ENCODE measurements at places on chromosomes 13 and 19.

GRCh38 chr13:74765955-74766354 lies 631.8 kb upstream of the KLF12 start:
- no peak for DNase-seq

- DNase-seq, result no peak
Measured at GRCh38 chr13:74132776-74133656, 1.2 kb downstream of the KLF12 start.

DNA sequence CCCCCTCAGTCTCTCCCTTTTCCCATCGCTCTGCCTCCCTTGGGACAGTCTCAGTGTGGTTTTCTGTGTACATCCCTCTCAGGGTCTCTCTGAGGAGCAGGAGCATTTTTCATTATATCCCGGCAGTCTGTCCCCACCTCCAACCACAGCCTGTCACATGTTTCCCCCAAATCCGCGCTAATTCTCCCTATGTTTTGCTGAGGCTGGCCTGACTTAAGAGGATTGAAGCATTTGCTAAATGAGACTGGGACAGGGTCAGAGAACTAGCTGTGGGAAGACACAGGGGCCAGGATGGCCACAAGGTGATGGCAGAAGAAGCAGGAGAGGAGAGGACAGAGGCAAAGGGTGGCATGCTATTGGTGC lies 5.5 kb downstream of the TPRX1 start:
- DNase-seq, result no peak

GRCh38 chr19:41570639-41571112 lies 5.3 kb upstream of the CEACAM21 start:
- DNase-seq, result no peak

DNA sequence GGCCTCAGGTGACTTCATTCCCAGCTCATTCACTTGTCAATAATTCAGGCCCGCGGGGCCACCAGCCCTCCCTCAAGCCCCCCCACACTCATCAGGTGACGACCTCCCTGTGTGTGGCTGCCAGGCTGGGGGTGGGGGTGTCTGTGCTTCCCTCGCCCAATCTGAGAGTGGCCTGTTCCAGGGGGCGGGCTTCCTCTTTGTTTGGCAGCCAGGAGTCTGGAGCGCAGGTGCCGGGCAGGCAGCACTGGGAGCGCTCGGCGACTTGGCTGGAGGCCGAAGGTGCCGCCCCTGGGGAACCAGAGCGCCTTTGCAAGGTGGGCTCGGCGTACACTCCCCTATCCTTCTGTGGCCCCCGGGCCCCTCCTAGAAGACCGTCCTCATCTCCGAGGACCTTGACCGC lies 5.4 kb upstream of the ZNF98 start:
- no peak for DNase-seq

DNA sequence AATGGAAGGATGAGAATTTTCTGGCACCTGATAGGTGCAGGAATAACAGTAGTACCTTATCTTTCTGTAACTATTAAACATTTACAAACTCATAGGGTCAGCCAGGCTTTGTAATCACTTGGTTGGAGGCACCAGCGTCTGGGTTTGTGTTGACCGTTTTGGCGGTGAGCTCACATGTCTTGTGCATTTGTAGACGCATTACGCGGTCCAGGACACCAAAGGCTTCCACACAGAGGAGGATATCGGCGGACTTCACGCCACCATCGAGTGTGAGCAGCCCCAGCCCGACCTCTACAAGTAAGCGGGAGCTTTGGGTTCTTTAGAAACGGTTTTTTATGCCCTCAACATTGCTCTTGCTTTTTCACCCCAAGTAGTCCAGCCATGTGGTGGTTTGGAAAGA lies 129.3 kb downstream of the ATP11A start:
- DNase-seq, result no peak

GRCh38 chr19:1122972-1123363 lies 19.2 kb downstream of the GPX4 start:
- no peak for DNase-seq

DNA sequence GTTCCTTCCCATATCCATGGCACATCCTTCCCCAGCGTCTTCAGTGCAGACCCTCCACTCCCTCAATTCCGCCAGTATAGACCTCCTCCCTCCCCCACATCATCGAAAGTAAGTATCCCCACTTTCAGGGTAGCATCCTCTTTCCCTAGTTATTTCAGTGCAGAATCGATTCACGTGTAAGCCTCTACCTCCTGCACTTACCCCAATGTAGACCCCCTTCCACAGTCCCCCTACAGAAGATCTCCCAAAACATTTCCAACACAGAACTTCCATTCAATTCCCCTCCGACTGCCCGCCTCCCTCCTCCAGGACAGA lies 664 bp downstream of the IRF3 start:
- DNase-seq, result no peak

- DNase-seq, result no peak
Measured at GRCh38 chr19:17255150-17255621, 9.4 kb downstream of the USHBP1 start.

GRCh38 chr19:50233308-50233910 lies 30.0 kb downstream of the MYH14 start:
- no peak for DNase-seq

GRCh38 chr13:44271031-44271455 lies 102.6 kb upstream of the SERP2 start:
- no peak for DNase-seq

DNA sequence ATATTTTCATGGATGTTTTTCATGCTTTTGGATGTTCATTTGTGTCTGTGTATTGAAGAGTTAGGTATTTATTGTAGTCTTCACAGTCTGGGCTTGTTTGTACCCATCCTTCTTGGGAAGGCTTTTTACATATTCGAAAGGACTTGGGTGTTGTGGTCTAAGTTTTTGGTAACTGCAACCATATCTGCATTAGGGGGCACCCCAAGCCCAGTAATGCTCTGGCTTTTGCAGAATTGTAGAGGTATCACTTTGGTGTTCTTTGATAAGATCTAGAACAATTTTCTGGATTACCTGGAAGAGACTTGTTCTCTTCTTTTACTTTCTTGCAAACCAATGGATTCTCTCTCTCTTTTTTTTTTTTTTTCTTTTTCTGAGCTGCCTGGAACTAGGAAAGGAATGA lies 581.3 kb downstream of the DACH1 start:
- no peak for DNase-seq

DNA sequence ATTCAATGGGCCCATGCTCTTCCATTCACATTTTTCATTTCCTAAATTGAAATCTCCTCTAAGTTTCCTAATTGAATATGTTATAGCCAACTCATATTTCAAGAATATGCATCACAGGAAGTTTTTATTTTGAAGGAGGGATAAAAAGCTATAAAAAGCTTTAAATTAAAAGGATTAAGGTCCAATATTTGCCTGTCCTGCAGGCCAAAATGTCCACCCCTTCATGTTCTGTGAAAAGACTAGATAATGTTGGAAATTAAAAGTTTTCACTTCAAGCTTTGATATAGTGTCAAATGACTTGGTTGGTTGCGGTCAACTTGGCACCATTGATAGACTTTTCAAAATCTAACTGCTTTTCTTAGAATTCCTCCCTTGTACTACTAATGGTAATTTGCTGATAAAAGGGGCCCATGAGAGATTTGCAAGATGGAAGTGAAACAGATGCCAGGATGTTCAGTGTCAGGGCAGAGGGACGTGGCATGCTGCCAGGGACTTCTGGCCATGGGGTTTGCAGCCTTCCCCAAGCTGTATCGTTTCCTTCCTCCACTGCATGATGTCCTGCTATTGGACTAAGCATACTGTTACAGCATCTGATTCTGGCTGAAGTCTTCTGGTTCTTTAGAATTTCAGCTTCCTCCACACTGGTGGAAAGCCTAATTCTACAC lies 547.3 kb upstream of the MIR17HG start:
- no peak for DNase-seq

- no peak for DNase-seq
Measured at GRCh38 chr19:46491975-46492682, 3.5 kb downstream of the PNMA8B start.

DNA sequence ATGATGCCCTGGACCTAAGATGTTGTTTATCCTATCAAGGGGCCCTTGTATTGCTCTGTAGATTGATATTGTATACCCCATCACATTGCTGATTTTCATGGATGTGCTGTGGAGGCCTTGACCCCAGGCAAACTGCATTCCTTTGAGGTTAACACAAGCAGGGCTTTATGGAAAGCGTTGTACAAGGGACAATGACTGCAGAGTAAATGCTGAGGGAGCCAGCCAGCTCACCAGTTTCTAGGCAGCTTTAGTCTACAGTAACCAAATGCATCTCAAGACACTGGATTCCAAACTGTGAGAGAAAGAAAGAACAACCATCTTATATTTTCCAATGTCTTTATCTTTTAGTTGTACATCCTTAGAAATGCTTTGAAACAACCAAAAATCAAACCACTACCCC lies 34.1 kb upstream of the EDNRB start:
- DNase-seq, result no peak

GRCh38 chr13:95067303-95067702 lies 233.9 kb downstream of the ABCC4 start:
- no peak for DNase-seq

DNA sequence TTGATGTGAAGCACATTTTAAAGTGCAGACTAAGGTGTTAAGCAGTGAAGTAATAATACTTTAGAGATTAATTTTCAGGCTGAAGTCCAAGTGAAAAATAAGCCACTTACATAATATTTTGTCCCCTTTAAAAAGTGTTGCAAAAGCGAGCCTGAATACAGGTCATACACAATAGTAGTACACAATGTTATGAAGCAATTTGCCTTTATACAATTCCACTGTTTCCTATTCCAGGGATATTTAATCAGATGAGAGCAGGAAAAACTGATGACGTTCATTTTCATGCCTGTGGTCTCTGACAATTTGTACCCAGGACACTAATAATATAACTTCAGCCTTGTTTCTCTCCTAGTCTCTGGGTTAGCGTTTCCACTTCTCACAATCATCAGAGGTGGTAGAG lies 916.7 kb downstream of the PCDH9 start:
- no peak for DNase-seq

- DNase-seq, result no peak
Measured at GRCh38 chr19:8552810-8553209, 24.4 kb downstream of the MYO1F start.

- no peak for DNase-seq
Measured at GRCh38 chr13:112733112-112733511, 43.3 kb downstream of the ATP11A start.

DNA sequence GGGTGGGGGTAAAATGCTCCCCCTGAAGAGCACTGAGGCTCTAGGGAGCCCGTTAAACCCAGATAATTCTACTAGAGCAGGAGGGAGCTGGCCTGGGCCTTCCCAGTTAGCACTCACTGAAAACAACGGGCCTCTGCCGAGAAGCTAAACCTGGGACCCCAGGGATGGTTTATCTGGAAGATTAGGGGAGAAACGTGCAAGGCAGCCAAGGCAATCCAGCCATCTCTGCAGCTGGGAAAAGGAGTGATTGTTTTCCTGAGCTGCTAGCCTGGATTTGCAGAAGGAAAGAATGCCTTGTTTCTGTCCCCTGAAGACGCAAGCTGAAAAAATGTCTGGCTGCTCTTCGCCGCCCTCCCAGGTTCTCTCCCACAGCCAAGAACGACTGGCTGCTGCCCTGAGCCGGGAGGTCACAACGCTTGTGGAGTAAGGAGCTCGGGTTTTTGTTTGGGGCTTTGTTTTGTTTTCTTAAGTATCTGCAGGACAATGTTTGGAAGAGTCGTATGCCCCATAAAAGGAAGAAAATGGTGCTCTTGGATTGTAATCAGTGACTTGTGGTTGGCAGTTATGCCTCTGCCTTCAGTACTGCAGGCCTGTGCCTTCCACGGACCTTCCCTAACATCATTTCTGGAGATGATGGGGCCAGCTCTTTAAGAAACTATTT lies 31.5 kb downstream of the COL4A2 start:
- DNase-seq, result no peak

DNA sequence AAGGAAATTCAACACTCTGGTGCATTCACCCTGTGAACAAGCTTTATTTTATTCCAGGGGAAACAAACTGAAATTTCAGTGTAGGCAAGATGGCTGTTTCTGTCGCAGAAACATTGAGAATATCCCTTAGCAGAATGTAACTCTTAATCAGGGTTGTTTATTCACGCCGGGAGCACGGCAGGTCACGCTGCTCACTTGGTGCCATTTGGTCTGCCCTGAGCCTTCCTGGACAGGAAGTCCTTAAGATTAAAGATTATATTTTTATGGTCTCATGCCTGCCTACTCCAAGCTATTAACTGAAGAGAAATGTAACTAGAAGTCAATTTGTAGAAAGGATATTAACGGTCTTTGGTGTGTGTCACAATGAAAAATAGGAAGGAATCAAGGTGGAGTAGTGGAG lies 185.3 kb upstream of the ARGLU1 start:
- DNase-seq, result no peak

GRCh38 chr19:56832352-56832928 lies 8.1 kb downstream of the PEG3 start:
- no peak for DNase-seq

- DNase-seq, result no peak
Measured at GRCh38 chr19:1302533-1303239, 17.0 kb downstream of the EFNA2 start.

DNA sequence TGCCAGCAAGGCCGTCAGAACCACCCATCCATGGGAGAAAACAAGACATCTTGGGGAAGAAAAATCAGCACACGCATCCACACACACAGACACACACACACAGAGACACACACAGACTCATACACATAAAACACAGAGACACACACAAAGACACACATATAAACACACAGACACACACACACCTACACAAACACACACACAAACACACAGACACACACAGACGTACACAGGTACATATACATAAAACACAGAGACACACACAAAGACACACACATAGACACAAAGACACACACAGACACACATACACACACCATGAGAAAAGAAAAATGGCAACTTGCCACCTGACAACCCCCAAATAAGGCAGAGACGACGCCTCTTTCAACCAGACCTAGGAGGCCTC lies 40.6 kb downstream of the ZIC5 start:
- DNase-seq, result no peak

DNA sequence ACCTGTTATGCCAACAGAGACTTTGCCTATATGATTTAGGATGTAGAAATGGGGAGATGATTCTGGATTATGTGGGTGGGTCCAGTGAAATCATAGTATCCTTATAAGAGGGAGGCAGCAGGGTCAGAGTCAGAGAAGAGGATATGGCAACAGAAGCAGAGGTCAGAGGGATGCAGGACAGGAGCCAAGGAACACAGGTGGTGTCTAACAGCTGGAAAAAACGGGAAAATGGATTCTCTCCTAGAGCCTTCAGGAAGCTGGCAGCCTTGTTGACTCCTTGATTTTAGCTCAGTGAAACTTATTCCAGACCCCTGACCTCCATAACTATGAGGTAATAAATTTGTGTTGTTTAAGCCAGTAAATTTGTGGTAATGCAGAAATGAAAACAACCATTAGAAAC lies 28.8 kb upstream of the OXGR1 start:
- no peak for DNase-seq

DNA sequence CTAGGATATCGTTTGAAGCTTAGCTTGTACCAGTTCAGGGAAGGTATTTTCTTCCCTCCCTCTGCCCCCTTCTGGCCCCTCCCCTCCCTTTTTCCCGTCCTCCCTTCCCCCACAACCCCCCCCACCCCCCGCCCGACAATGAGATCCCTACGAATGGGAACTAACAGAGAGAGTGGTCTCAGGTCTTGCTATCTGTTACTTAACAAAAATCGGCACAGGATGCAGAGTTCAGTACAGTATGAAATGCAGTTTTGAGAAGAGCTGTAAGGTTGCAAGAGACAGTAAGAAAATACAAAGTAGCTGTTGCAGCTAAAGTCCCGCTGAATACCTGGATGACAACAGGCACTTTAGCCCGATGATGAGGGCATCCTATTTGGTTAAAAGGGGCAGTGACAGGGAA lies 3.1 kb upstream of the DACH1 start:
- DNase-seq, result no peak

- no peak for DNase-seq
Measured at GRCh38 chr19:17555929-17556813, 722 bp downstream of the COLGALT1 start.

GRCh38 chr13:20161275-20161950 lies 561 bp upstream of the GJA3 start:
- DNase-seq, result no peak
